ENCODE measurements at places on chromosomes 3 and 15.

GRCh38 chr15:38823263-38823662 lies 258.6 kb upstream of the RASGRP1 start:
- no peak for DNase-seq

GRCh38 chr15:90286678-90287077 lies 21.2 kb downstream of the NGRN start:
- no peak for DNase-seq

DNA sequence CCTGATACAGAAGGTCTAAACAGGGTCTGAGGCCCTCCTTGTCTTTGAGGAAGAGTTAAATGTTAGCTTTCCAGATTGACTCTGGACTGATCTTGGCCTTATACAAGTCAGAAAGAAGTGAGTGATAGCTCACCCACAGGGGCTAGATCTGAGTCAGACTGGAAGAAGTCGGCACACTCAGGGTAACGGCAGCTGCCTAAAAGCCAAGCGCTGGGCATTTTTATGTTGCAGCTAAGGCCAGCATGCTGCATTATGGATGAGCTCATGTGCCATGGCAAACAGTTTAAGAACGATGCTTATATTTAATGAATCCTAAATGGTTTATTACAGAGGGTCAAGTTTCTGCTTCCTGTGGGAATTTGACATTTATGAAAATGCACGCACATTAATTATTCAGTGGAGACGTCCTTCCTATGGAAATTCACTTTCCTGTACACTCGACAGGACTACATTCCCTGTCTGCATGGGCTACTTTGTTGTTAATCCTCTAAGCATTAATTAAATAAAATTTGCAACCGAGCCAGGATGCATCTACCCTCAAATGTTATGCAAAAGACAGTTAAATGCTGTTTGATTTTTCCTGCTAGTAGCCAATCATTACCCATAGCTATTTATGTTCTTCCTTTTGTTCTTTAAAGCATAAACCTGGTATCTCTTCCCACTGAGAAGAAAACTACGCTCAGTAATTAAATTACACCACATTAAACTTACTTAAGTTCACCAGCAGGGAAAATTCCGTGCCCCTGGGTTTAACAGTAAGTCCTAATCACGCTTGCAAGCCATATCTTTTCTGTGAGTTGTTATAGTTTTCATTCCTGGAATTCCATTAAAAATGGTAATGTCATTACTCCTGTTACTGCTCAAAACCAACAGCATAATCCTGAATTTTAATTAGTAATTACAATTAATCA lies 762.7 kb upstream of the CFAP20DC start:
- no peak for DNase-seq

DNA sequence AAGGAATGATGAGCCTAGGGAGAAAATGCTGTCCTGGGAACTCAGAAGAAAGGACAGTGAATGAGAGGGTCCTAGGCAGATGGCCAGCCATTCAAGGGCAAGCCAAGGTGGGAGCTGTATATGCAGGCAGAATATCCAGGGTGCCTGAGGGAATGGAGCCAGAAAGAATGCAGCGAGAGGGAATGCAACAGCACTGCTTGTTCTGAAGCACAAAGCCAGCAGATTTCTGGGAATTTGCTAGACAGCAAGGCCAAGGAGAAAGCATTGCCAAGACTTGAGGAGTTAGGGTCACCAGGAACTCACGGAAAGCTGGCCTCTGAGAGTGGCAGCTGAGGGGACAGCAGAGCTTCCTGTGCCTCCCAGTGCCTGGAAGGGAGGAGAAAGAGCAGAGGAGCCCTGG lies 200.6 kb downstream of the MYRIP start:
- DNase-seq = no peak

DNA sequence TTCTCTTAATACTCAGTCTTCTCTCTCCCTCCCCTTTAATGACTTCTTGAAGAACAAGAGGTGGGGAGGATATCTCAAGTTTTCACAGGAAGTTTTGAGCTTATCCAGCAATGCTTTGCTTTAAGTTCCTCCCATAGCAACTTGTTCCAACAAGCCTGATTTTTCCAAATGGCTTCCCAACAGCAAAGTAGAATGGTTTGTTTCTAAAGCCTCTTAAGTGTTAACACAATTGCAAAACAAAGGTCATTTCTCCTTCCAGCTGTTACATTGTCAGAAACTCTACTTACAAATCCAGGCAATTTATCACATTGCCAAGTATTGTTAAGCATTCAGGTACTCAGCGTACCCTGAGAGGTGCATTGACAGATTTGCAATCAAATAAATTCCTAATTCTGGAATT lies 6.8 kb upstream of the ZNF770 start:
- no peak for DNase-seq

- no peak for DNase-seq
Measured at GRCh38 chr3:42755681-42756578, 17.1 kb downstream of the CCDC13 start.

Data from thyroid gland (tissue), 4 donors.